ENCODE measurements at places on chromosomes 11 and 22.
A peak's percentile ranks its signal among the peaks of the same experiment; 100 is the strongest.

DNA sequence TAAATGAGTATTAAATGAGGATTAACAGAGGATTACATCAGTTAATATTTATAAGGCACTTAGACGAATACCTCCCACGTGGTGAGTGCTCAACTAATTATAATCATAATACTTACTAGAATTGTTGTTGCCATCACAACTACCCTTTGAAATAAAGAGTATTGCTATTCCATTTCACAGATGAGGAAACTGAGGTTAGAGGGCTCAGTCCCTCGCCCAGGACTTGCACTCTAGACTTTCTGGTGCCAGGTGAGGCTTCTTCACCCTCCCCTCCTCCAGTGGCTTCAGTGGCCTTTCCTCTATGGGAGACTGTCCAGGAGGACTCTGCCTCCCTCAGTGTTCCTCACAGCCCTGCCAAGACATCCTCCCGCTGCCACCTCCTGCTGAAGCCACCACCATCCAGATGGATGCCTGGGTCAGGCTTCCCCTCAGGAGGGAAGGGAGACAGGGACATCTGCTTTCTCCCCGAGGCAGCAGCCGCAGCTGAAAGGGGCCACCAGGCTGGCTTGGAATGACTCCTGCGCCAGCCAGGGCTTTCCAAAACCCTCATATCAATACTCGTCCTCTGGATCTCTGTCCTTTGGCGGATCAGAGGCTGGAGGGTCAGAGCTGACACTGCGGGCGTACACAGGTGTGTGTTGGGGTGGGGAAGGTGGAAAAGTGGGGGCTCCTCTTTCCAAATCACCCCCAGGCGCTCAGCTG, 580.1 kb downstream of the BUD13 start:
- no peak for DNase-seq

DNA sequence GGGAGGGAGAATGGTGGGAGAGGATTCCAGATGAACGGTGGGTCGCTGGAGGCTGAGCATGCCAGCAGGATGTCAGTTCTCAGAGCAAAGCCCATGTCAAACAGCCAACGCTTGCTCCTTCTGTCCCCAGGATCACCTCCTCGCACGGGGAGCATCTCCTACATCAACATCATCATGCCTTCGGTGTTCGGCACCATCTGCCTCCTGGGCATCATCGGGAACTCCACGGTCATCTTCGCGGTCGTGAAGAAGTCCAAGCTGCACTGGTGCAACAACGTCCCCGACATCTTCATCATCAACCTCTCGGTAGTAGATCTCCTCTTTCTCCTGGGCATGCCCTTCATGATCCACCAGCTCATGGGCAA, 1.5 kb downstream of the MCHR1 start:
- DNase-seq, result no peak

DNA sequence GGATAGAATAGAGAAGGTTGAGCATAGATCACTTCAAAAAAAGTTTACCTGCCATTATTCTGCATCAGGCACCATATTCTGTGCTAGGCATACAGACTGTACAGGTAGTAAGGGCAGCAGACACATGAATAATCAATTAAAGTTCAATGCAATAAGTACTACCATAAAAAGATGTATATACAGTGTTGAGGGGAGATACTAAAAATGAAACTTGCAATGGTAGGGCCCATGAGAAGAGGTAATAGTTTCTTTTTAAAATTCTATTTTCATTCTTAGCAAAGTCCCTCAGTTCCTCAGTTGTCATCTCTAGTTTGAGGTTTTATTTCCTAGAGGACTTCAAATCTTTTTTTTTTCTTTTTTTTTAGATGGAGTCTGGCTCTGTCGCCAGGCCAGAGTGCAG, 819.9 kb downstream of the FAM181B start:
- no peak for DNase-seq

DNA sequence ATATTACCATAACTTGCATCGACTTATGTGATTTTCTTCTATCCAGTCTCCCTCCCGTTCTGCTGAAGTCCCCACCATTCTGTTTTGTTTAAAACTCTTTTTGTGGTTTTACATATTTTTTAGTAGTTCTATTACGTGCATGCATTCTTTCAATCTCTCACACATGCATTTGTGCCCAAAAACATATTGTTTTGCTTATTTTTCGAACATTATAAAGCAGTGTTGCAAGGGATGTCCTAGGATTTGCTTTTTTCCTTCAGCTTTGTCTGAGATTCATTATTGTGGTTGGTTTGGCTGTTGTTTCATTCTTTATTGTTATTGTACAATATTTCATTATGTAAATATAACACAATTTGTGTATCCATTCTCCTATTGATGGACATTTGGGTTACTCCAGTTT, 235.7 kb downstream of the DYNC2H1 start:
- DNase-seq, result no peak

GRCh38 chr11:70244698-70245097, 25.8 kb upstream of the PPFIA1 start:
- peak; percentile 60 for DNase-seq

DNA sequence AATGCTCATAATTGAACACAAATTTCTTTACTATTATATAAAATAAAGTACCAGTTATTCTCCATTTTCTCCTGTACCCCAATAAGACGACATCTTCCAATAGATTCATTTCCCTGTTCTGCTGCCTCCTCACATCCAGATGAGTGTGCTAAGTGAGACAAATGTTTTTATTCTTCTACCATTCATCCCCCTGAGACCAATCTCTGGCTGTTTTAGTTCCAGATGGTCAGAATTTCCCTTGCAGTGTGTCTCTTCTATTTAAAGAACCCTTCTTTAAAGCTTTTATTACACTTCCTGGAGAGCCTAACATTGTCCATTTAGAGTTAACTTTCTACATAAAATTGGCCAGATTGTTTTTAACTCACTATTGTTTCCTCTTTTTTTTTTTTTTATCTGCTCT, 41.2 kb upstream of the GLYATL1 start:
- no peak for DNase-seq

DNA sequence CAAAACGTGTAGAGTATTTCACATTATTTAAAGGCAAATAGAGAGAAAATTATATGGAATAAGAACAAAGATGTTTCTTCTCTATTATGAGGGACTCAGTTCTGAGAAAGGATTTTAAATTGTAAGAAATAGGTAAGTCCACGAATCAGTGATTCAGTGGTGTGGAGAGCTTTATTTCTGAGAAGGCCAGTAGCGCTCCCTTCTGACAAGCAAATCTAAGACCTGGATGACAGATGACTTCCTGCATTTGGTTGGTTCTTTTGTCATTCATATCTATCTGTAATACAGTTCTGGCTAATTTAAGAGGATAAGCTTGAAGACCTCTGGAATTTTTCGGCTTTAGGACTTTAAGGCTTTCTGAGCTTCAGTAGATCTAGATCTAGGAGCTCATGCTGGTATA, 7.0 kb downstream of the CD3E start:
- no peak for DNase-seq

DNA sequence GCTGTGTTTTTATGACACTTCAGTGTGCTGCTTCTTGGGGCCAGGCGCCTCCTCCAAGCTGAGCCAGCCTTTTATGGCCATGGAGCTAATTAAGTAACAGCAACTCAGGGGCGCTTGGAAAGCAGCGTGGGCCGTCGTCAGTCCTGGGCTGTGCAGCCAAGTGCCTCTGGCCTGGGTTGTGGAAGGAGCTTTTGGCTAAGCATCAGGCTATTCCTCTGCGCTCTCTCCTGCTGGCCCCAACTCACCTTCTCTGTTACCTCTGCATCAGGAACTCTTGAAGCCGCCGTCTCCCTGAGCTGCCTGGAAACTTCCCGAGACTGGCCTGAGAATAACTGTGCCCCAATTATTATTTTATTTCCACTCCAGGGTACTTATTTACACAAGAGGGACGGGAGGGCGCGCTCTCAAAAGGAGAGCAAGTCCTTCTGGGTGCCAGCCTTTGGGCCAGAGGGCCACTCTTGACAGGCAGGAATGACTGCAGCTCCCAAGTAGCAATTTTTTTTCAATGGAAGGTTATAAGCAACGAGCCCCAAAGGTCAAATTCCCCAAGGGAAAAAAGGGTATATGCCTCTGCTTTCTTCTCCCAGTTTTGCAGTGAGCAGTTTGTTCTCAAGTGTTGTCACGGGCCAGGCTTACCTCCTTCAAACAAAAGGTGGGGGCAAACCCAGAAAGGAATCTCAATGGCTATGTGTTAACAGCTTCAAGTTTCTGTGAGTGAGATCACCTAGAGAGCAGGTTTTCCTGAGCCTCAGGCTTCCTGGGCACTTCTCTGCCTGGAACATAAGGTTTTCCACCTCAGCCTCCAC, 38.5 kb upstream of the NAV2 start:
- DNase-seq, result no peak

- DNase-seq, result no peak
Observed at GRCh38 chr22:20829491-20830134, 29.0 kb downstream of the PI4KA start.

Data from AG04449 (cell line).